ENCODE measurements at places on chromosomes 3 and 15.

GRCh38 chr15:45618813-45619212 is 16.0 kb upstream of the SQOR start:
- no peak for DNase-seq

- no peak for DNase-seq
Observed at GRCh38 chr3:184157206-184157605, 2.0 kb downstream of the DVL3 start.

DNA sequence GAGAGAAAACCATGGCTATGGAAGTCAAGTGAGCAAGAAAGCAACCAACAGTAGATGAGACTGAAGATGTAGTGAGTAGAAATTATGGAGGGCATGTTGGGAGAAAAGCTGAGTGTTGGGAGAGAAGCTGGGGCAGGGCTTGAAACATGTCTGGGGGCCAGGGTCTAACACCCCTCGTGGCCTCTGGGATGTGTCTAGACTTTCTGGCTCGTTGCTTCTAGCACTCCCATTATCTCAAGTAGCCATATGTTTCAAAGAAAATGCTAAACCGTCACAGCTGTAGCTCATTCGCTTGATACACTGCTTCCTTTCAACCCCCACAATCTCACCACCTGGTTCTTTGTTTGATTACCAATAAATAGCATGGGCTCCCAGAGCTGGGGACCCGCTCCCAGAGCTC is 83.8 kb upstream of the BCHE start:
- DNase-seq: no peak

- DNase-seq: no peak
Observed at GRCh38 chr3:179336345-179336929, 11.1 kb upstream of the MFN1 start.

DNA sequence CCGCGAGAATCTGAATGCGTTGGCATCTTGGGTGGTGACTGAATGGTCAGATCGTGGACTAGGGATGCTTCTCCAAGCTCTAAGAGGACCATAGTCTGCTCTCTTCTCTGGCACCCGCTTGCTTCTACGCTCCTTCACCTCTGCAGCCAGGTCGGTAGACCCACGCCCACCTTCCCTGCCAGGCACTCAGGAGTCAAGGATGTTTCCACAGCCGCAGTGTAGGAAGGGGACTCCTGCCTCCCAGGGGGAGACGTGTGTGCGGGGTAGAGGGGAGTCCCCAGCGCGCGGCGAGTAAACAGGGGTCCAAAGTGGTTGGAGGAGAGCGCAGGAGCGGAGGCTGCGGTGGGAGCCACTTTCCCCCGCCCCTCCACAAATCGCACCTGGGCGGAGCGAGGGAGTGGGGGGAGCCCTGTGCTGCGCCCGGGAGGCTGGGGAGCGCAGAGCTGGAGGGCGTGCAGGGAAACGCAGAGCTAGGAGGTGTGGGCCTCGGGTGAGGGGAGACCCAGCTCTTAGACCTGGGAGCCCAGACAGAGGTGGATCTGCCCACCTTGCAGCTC is 1.7 kb downstream of the LRRC3B start:
- DNase-seq: no peak

- DNase-seq: no peak
Observed at GRCh38 chr15:77335298-77335697, 84.6 kb downstream of the PEAK1 start.

DNA sequence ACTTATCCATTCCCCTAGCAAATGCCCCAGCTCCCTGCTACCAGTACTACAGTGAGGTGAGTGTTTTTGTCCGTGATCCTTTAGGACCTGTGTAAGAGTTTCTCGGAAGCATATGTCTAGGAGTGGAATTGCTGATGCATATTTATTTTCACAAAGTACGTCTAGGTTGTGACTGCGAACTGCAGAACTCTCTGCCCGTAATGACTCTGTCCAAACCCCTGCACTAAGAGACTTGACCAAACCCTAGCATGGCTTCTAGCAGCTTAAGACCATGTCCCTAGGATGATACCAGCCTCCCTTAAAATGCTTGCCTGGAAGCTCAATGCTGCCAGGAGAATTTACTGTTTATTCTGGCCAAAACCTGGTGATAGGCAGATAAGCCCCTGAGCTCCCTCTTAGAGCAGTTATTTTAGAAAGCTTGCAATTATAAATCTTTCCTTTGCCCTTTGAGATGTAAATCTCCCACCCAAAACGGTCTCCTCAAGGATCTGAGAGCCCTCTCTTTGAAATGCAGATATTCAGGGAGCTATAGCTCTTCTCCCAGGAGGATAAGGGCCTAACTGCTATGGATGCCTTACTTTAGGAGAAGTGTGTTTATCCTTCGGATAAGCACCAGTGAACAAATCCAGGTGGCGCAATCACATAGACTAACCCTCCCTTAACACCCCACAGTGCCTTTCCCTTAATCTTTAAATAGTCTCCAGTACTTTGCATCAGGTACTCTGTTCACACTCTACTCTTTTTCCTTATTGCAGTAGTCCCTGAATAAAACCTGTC is 14.7 kb upstream of the CA12 start:
- no peak for DNase-seq

DNA sequence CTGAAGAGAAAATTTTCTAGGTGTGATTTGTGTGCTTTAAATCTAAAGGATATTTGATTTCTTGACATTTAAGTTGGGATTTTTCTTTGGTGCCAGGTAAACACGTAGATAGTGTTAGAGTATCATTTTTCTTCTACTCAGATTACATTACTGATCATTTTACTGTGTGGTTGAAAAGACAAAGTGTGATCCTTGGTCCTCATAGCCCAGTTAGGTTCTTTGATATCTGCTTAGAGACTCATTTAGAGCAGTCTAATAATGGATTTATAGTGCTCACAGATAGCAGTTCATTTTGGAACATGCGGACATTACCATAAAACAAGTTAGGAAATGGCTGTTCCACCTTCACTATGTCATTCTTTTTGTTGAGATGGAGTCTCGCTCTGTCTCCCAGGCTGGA is 12.4 kb downstream of the ARL8B start:
- DNase-seq: no peak

GRCh38 chr3:59908701-59909100 is 858.9 kb upstream of the CFAP20DC start:
- no peak for DNase-seq

DNA sequence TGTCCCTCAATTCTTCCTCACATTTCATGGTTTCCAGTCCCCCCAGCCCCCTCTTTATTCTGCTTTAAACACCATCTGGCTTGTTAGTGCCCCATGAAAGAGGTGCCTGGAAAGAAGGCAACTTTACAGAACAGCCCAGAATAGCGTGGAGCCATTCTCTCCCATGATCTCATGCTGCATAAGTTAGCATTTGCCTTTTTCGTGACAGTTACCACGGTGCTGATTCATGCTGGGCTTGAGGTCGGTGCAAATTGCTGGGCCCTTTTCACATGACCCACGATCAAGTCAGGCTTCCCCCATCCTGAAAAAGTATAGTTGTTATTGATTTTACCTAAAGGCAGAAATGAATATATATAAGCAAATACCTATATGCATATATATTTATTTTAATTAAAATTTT is 29.6 kb downstream of the SQOR start:
- DNase-seq: no peak

GRCh38 chr3:151330899-151331298 is 1.6 kb upstream of the P2RY13 start:
- no peak for DNase-seq

GRCh38 chr3:188217726-188218125 is 63.8 kb downstream of the LPP start:
- no peak for DNase-seq

GRCh38 chr15:57769266-57769665 is 62.8 kb downstream of the POLR2M start:
- DNase-seq: no peak

DNA sequence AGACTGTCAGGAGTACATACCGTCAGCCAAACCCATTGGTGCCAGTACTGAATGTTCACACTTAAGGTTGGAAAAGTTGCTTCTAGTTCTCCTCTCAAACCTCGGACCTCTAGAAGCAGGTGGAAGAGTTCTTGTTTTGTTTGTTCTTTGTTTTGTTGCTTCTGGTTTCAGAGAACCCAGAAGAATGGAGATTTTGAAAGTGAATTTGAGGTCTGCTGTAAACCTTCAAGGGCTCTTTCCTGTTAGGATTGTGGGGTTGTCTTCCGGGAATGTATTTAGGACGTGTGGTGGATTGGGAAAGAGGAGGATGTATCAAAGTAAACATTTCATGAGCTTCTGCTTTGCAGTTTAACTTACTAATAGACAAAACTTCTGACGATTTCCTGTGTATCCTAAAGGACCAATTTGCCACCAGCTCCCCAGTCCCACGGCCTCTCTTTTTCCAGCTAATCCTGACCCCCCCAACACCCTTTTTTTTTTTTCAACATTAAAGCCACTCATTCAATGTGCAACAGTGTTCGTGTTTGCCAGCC is 50.3 kb downstream of the FILIP1L start:
- no peak for DNase-seq

DNA sequence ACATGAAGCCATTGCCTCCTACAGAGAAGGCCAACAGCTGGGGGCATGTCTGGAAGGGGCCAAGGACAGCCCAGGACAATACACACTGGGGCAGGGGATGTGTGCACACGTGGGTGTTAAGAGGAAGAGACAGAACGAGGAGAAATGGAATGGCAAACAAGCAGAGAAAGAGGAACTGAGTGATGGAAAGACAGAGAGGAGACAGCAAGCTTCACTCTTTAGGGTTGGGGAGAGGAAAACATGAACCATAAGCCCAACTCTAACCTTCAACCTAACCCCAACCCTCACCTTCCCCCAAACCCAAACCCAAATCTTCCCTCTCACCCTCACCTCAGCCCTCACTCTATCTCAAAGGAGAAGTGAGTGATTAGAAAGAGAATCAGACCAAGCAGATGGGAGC is 11.9 kb upstream of the PARL start:
- DNase-seq: no peak

GRCh38 chr3:16848007-16848406 is 36.7 kb upstream of the PLCL2 start:
- no peak for DNase-seq

- no peak for DNase-seq
Observed at GRCh38 chr15:79032656-79033055, 57.9 kb downstream of the RASGRF1 start.

DNA sequence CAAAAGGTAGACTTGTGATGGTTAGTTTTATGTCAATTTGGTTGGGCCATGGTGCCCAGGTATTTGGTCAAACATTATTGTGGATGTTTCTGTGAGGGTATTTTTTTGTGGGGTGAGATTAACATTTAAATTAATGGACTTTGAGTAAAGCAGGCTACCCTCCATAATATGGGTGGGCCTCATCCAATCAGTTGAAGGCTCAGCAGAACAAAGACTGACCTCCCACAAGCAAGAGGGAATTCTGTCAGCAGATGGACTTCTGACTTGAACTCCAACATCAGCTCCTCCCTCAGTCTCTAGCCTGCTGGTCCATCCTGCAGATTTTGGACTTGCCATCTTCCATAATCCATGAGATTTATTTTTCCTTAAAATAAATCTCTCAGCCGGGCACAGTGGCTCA is 55.6 kb upstream of the BNC1 start:
- no peak for DNase-seq

GRCh38 chr3:41200669-41201021 is 1.3 kb downstream of the CTNNB1 start:
- DNase-seq: no peak

GRCh38 chr15:68318008-68318835 is 40.7 kb downstream of the FEM1B start:
- DNase-seq: no peak

DNA sequence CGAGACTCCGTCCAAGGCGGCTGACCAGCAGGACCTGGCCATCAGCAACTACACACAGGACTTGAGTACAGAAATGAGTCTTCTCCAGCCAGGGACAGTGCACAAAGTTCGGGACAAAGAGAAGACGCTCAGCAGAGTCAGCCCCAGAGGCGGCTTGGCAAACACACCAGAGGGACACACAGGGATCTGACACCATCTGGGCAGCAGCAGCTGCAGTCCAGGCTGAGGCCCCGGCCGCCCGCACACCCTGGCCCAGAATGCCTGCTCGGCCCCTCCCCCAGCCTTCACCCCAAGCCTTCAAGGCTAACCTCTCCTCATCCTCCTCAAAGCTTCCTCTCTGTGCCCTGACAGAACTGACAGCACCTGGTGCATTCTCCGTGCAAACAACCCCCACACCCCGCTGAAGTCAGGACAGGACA is 61.1 kb downstream of the XXYLT1 start:
- no peak for DNase-seq

- DNase-seq: no peak
Observed at GRCh38 chr3:47000198-47000815, 20.8 kb downstream of the NBEAL2 start.

- DNase-seq: no peak
Observed at GRCh38 chr3:181987736-181988135, 276.0 kb downstream of the SOX2 start.

- no peak for DNase-seq
Observed at GRCh38 chr3:44905446-44906157, 31.2 kb downstream of the TGM4 start.

GRCh38 chr3:126446791-126447190 is 28.9 kb downstream of the ZXDC start:
- DNase-seq: no peak

DNA sequence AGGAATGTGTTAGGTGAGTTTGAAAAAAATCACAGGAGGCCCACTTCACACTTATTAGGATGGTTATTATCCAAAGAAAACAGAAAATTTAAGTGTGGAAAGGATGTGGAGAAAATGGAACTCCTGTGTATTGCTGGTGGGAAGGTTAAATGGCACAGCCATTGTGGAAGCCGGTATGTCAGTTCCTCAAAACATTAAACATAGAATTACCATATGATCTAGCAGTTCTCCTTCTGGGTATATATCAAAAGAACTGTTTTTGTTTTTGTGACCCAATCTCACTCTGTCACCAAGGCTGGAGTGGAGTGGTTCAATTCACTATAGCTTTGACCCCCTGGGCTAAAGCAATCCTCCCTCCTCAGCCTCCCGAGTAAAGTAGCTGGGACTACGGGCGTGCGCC is 10.4 kb upstream of the ZFYVE19 start:
- no peak for DNase-seq

DNA sequence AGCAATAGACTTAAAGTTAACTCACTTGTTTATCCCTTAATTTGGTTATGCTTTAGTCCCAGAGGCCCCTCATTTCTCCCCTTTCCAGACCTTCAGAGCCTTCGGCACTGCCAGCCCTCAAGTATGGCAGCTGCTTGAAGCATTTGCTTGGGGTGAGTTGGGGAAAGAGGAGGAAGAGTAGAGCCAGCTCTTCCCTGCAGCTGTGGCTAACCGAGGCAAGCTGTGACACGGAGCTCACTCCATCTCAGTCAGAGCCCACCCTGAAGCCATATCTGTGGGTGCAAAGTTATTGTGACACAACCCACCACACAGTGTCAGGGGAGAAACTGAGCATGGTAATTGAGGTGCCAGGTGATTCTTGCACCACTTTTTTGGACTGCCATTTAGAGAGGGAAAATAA is 66.1 kb downstream of the FILIP1L start:
- no peak for DNase-seq

GRCh38 chr3:173065543-173065981 is 75.5 kb downstream of the SPATA16 start:
- DNase-seq: no peak

DNA sequence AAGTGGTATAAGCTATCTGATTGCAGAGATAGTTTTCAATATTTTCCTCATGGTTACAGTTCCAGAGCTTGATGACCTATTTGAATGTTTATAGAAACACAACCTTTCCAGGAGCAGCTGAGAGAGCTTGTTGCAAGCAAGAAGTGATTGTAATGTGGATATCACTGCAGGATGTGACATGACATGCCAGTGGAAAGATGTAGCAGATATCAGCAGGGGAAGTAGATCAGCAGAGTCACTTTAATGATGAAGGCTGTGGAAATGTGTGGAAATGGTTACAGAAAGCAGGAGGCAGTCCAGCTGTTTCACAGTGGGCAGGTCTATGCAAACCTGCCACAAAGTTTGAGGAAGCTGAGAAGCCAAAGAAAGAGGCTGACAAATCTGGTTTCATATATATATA is 21.0 kb downstream of the TMEM158 start:
- no peak for DNase-seq
